ENCODE measurements at places on chromosomes 2 and 18.

GRCh38 chr2:40823478-40823877 is 371.6 kb upstream of the SLC8A1 start:
- no peak for DNase-seq

GRCh38 chr2:47179388-47179787 is 24.3 kb upstream of the STPG4 start:
- no peak for DNase-seq

GRCh38 chr2:120421830-120422175 is 75.9 kb downstream of the INHBB start:
- DNase-seq = no peak

DNA sequence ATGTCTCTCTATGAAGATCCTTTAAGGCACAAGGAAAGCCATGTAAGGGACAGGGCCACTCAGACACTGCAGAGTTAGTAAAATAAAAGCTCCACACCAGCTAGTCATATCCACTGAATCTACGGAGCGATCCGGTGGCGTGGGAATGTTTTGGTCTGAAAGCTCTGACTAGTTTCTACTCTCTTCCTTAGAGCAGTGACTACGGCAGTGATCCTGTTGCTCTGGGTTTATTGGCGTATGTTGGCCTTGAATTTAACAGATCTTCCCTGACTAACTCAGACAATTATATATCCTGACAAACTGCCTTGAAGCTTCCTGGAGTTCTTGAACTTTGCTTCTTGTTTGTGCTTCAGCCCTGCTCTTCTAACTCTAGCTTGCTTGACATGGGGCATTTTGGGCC is 115.3 kb upstream of the FZD5 start:
- no peak for DNase-seq

DNA sequence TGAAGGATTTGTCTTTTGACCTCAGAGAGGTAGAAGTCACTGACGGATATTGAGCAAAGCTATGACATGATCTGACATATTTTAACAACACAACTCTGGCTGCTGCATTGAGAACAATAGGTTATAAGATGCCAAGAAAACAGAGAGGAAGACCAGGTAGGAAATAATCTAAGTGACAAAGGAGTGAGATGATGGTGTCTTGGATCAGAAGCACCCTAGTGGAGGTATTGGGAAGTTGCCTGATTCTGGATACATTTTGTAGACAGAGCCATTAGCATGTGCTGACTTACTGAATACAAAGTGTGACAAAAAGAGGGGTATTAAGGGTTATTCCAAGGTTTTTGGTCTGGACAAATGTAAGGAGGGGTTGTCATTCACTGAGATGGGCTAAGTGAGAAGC is 1438.1 kb downstream of the DPP10 start:
- no peak for DNase-seq

DNA sequence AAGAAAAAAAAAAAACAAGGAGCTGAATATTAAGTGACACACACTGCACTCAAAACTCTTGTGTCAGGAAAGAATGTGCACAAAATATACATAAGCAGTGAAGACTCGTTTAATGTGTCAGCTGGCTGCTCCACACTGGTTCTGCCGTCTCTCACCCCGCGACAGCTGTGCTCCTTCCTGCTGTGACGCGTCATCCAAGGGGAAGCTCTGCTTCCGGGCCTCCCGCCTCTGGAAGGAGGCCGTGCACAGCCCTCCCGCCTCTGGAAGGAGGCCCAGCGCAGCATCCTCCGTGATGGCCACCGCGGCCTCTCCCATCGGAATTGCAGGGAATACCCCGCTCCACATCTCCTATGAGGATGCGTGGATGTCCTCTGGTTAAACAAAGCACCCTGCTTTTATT is 151.0 kb downstream of the HDAC4 start:
- no peak for DNase-seq

- peak; percentile 26 for DNase-seq
Observed at GRCh38 chr2:86368161-86368824, 30.9 kb upstream of the REEP1 start.

- no peak for DNase-seq
Observed at GRCh38 chr2:97769308-97769707, 55.9 kb downstream of the ZAP70 start.

GRCh38 chr2:223744580-223744979 is 92.8 kb downstream of the AP1S3 start:
- no peak for DNase-seq

DNA sequence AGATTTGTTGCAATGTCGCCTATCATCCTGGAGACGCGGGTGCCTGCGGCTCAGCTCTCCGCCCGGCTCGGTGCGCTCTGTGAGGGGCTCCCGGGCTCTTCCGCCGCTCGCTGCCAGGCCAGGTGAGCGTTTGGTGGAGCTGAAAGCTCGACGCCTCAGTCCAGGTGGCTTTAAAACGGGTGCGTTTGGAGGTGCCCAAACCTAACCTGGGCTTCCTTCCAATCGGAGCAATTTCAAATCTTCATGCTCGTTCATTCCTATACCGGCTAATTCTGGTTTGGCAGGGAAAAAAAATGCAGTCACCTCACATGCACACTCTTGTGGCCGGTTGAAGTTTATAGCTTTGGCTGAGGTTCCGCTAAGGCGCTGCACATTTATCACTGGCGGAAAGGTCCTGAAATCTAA is at the start of gene SLC16A14:
SLC16A14 (minus strand) TSS at position 274 of the 405 bp plus-strand sequence. CDS start 9,572 bp downstream, outside the sequence.
- no peak for DNase-seq

DNA sequence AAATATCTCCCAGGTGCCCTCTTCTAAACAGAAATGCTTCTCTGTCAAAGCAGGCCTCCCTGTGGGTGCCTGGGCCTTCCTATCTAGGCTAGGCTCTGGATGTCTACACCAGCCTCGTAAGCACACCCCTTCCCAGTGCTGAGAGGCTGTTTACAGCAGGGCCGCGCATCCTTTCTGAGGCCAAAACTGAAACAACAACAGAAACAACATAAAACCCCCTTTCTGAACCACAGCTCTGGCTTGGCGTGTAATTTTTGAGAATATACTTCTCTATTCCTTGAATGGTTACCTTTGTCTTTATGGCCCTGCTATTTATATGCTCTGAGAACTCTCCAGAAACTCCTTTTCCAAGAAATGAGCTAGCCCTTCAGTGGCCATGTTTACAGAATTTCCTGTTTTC is 118.4 kb downstream of the BCL2L11 start:
- DNase-seq = no peak

- DNase-seq = no peak
Observed at GRCh38 chr2:233400341-233400740, 46.0 kb downstream of the DGKD start.
